ENCODE measurements at places on chromosomes 5 and 9.

GRCh38 chr5:98563885-98564653, 209.4 kb upstream of the RGMB start:
- DNase-seq: no peak

DNA sequence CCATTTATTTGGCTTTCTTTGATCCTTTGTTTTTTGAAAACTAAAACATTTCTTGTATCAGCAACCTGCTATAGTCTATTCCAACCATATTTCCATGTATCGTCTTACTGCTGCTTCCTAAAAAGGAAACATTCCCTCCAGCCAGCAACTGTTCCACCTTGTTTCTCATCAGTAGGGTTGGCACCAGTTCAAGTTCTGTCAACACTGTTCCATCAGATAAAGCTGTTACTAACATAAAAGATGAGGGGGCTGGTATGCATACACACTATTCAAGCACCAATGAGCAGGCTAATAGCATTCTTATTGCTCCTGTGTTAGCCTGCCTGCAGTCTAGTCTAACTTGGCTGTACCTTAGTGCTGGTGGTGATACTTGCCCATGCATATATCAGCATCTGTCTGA, 178.3 kb downstream of the CWC27 start:
- DNase-seq: no peak

GRCh38 chr5:141811287-141812155, 66.7 kb downstream of the PCDH1 start:
- DNase-seq: no peak

GRCh38 chr9:38058452-38059232, 10.4 kb downstream of the SHB start:
- no peak for DNase-seq

DNA sequence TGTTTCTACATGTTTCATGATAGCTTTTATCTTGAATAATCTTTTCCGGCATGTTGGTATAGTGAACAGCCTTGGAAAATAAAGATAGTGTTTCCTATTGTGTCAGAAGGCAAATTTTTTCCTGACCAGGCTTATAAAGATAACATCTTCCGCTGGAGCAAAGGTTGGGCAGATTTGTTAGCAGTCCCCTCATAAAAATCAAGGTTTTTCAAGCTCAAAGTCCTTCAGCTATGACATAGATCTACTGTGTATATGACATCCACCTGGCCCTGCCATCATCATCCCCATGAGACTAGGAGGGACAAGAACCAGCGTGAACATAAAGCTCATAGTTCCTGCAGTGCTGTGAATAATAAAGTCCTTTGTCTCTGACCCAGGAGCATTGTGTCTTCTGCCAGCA, 30.4 kb upstream of the OTULINL start:
- no peak for DNase-seq

DNA sequence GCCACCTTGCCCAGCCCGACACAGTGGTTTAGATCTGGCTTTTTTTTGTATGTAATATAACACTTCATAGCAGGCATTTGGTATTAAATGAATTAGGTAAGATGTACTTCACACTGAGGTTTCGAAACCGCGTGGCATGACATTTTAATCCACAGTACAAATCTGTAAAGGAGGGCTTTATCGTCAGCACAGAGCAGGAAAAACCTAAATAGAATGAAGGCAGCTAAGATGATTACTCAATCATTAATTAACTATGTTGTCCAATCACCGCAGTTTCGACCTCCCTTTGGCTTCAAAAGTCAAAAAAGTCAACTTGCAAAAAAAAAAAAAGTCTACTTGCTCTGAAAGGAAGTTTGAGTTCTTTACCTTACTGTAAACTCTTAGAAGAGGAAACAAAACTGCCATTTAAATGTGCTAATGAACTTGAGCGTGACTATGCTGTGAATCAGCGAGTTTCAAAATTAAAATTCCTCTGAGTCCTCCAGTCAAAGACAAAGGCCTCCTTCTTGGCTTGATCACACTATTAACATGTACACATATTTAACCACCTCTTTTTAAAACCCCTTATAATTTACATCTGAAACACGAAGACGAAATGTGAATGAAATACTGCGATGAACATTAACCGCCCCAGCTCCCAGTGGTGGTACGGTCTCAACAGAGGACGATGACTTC, 698 bp upstream of the SEC24A start:
- peak; percentile 93 for DNase-seq

DNA sequence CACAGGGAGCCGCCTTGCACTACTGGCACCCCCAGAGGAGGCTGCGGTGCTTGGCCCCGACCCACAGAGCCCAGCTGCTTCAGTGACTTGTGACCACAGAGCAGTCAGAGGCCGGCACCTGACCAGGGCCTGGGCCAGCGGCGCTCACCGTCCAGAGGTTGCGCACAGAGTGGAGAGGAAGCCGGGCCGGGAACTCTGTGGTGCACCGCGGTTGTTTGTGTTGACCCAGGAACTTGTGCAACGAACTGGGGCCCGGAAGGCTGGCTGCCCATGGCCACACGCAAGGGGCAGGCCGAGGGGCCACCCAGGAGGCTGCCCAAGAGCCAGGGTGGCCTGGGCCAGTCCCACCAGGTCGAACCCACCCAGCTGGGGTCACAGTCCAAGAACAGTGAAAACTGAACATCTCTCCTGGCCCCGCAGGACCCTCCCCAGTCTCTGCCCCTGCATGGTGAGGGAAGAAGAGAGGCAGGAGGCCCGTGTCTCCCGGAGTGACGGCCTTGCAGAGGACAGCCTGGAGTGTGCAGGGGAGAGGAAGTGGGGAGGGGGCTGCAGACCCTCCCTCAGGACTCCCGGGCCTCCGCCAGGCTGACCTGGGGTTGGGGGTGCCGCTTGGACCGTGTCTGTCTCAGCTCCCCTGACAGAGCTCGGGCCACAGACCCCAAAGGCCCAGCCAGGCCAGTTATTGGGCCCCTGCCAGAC, 42.8 kb upstream of the EGFL7 start:
- peak; percentile 95 for DNase-seq

DNA sequence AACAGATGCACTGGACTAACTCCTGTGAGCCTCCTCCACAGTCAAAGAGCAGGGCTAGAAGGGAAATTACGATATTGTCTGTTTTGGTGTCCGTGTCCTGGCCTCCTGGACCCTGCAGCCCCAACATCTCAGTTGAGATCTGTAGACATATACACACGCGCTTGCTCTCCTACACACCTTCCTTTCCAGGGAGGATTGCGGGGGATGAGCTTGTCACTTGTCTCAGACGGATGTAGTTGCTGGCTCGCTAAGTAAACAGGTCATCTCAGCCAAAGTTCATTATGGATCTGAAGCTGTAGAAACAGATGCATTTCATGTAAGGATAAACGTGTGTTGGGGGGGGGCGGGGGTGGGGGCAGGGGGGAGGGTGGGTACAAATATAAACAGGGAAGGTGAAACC, 549.3 kb downstream of the CCDC171 start:
- no peak for DNase-seq

GRCh38 chr5:74570250-74570649, 70.3 kb downstream of the ENC1 start:
- no peak for DNase-seq

- DNase-seq: no peak
Observed at GRCh38 chr5:173328844-173329490, 753 bp upstream of the STC2 start.

DNA sequence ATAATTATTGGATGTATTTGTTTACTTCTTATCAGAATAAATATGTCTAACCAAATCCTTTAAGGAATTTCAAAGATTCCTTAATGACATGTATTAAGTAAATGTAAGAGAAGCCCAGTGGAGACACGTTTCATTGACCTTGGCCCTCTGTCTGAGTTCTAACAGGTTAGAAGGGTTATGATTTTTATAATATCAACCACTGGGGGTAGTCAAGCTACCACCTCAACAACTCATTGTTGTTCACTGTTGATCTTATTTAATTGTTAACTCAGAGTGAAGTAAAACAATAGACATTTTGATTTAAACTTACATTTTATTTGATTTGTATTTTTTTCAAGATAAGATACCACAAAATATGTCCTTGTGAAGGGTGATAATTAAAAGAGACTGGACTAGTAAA, 499.2 kb upstream of the COX7C start:
- no peak for DNase-seq

- DNase-seq: no peak
Observed at GRCh38 chr9:101325053-101325452, 59.8 kb downstream of the BAAT start.

DNA sequence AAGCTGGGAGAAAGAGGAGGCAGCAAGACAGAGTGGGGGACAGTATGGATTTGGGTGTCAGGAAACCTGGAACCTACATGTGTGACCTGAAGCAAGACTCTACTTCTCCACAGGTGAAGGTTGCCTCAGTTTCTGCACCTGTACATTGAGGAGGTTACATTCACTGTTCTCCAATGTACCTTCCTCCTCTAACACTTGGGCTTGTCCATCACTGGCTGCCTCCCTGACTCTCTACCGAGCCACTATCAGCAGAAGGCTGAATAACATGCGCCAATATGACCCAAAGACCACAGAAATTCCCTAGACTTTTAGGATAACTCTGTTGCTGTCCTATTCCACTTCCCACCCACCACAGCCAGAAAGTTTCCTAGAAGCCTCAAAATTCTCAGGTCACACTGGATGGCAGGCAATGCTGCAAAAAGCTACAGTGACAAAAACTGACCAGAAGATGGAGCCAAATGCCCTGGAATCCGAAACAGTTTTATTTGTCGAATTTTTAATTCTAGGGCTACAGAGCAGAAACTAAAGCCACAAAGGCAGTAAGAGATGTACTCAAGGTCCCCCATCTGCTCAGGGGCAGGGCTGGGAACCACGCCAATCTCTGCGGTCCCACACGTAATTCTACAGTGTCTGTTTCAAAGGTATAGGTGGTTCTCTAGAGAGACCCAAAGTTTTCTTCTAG, 64.4 kb downstream of the FAM114A2 start:
- peak; percentile 48 for DNase-seq

DNA sequence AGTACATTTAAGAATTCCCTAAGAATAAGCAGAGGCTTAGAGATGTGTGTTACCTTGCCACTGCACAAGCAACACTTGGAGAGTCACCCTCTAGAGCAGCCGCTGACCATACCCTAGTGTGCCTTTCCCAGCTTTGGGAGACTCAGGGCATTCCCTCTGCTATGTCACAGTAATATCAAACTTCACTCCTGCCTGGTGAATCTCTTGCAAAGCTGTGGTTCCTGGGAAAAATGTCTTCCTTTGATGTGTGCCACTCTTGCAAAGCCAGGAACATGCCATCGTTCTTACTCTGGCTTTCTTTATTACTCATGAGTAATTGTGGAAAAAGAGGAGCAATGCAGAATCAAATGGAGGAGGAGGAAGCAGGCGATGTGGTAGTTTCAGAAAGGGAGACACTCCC, 173.2 kb downstream of the CCDC192 start:
- DNase-seq: no peak

- peak; percentile 48 for DNase-seq
Observed at GRCh38 chr9:110777196-110777875, 108.7 kb downstream of the MUSK start.

DNA sequence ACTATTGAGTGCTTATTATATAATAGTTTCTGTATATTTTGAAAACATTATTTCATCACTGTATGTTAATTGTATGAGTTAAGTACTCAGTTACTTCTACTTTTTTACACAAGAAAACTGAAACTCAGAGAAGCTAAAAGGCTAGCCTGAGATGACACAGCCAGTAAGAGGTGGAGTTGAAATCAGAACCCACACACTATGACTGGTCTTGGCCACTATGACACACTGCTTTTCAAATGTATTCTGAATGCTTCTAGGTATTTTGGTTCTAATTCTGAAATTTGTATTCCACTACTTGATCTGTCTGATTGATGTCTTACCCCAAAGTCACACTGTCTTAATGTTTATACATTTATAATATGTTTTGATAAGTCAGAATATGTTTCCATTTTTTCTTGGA, 181.8 kb downstream of the ZDHHC21 start:
- no peak for DNase-seq

DNA sequence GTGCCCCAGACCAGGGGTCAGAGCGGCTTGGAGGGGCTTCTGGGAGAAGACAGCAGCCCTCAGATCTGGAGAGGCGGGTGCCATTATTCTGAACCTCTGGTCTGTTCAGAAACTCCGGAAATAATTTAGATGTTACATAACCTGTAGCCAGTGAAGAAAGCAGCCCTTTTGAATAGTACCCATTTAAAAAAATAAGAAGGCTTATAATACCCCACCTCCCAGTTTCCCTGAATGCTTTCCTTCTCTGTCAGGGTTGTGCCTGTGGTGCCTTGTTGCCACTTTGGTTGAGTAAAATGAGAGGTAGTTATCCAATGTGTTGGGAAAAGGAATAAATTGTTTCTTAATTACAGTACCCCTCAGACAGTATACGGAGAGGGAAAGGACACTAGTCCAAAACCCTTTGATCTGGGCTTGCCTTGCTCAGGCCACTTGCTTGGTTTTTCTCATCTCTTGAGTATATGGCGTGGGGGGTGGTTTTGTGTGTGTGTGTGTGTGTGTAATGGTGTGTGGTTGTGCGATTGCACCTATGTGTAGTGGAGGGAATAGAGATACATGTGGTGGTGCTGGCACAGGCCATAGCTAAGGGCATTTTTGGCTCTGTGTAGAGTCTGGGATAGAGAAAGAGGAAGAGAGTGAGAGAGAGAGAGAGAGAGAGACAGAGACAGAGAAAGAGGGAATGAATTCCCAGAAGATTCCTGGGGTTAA, 59.1 kb upstream of the TLR4 start:
- no peak for DNase-seq

DNA sequence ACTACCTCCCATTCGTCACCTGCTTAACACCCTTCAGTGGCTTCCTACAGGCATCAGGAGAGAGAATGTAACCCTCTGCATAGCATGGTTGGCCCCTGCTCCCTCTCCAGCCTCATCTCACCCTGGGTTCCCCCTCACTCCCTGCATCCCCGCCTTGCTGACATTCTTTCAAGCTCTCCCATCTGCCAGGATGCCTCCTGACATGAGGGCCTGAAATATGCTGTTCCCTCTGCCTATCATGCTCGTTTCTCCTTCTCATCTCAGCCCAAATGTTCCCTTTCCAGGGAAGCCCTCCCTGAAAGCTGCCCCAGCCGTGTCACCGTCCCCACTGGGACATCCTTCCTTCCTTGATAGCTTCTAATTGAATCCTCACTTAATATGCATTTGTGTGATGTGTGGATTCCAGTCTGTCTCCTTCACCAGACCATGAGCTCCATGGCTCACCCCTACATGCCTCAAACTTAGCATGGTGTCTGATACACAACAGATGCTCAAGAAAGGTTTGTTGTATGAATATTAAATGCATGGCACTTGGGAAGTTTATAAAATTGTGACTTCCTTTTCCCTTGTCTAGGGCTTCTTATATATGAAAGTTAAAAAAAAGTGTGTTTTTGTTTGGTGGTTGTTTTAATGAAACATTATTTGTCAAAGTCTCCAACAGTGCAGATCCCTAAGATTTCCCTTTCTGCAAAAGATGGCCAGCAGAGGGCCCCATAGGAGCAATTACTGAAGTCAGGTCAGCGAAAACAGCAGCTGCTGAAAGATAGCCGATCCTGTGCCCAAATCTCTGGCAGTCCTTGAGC, 7.3 kb upstream of the C5orf58 start:
- peak; percentile 55 for DNase-seq

GRCh38 chr5:32686799-32687498, 24.2 kb upstream of the NPR3 start:
- peak; percentile 72 for DNase-seq

GRCh38 chr9:121168052-121168451, 33.6 kb downstream of the RAB14 start:
- DNase-seq: no peak

Data from MV-4-11 (cell line).